ENCODE measurements at places on chromosomes 12 and 14.

DNA sequence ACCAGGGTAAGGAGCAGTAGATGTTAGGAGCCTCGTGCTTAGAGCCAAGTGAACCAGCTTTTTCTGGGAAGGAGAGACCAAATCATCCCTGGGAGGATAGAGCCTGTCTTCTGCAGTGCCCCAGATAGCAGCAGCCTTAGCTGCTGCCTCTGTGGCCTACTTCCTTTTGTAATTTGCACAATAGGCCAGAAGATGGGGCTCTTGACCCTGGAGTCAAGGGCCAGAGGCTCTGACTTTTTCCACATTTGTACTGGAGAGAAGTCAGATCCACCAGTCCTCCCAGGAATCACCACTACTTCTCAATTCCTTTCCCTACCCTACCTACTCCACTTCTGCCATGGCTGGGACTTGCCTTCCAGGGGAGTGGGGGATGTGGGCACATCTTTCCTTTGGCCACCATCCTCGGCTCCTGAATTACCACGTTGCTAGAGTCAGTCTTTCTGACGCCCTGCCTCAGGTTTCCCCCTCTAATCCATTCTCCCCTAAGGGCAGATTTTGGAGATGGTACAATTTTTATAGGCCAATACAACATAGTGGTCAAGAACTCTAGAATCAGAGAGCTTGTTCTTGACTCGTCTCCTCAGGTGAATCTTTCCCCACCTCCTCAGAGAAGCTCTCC is 3.3 kb upstream of the SLC4A8 start:
- peak; percentile 7 for DNase-seq

GRCh38 chr14:50734950-50735695 is 67.0 kb upstream of the SAV1 start:
- no peak for DNase-seq

DNA sequence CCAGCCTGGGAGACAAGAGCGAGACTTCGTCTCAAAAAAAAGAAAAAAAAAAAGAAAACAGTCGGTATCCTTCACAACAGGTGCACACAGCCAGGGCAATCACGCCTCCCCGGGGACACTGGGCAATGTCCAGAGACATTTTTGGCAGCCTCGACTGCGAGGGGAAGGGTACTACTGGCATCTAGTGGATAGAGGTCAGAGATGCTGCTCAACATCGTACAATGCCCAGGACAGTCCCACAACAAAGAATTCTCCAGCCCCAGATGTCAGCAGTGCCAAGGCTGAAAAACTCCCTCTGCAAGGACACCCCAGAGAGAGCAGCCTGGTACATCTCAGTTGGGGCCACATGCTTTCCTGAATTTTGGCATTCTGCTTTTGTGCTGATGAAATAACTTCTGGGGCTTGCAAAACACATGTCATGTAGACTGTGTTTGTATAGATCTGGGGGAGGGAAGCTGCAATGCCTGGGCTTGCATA is 21.5 kb downstream of the ALDH2 start:
- DNase-seq: no peak

DNA sequence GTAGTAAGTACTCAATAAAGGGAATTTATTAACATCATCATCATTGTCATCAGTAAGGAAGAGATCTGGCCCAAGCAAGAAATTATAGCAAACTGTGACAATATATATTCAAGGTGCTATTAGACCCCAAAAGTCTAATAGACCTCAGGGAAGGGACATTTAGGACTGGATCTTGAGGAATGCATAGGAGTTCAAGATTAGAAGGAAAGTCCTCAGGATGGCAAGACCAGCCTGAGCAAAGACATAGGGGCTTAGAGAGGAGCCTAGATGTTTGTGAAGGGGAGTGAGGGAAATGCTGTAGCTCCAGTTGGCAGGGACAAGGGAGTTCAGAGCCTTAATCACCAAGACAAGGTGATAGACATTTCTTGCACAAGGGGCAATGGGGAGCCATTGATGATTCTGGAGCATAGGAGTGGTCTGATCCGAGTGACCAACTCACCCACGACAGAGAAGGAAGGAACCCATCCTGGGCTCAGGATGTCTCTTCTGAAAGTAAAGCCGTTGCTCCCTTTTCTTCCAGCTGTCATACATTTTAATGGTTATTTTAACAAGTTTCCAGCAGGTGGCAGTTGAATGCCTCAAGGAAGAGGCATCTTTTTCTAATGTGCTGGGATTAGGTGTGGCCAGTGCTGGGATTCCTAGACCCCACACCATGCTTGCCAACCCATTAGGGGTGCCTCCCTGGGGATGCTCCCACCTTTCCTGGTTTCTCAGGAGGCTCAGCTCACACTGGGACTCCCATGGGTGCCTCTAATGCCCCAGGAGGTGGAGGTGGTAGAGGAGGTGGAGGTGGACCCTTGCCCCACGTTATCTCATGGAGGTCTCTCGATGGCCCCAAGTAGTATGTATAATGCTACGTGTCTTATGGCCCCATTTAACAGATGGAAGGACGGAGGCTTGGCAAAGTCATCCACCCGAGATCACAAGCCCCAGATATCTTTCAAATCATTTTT is 37.8 kb downstream of the PHETA1 start:
- DNase-seq: no peak

- no peak for DNase-seq
Measured at GRCh38 chr14:60349663-60350365, 100.8 kb downstream of the PPM1A start.

- DNase-seq: no peak
Measured at GRCh38 chr12:5733136-5733755, 211.8 kb downstream of the ANO2 start.

- no peak for DNase-seq
Measured at GRCh38 chr12:56237552-56237951, 7.7 kb downstream of the SLC39A5 start.

DNA sequence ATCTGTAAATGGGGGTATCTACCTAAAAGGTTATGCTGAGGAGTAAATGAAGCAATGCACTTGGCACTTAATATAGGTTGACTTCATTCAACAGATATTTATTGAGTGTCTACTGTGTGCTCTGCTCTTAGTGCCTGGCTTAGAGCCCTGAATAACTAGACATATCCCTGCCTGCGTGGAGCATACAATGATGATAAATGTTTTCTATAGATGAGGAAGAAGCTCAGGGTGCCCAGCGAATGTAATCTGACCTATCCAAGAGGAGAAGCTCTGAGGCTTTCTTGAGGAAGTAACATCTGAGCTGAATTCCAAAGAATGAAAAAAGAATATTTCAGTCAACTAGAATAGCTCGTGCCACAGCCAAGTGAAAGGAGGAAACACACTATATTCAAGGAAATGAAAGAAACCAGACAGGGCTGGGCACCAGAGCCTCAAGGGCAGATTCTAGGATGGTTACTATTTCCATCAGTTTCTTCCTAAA is 17.9 kb upstream of the HIGD1C start:
- no peak for DNase-seq

- DNase-seq: no peak
Measured at GRCh38 chr12:93043877-93044209, 114.7 kb upstream of the EEA1 start.

GRCh38 chr12:120220838-120221575 is 20.1 kb upstream of the RPLP0 start:
- no peak for DNase-seq

GRCh38 chr14:99740411-99740810 is 52.8 kb upstream of the EML1 start:
- no peak for DNase-seq

DNA sequence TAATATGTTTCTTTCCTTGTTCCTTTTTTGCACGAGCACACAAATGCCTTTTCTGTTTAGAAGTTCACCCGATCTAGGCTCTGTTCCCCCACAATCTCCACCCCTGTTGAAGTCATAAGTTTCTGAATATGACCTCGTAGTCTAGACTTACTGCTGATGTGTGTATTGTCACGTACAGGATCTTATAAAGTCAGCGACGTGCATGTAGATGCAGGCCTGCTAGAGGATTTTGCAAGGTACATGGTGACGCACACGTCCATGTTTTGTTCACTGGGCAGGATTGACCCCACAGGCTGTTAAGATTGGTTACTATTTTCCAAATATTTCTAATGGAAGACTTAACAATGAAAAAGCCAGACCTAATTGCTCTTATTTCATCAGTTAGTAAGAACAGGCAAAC is 46.2 kb upstream of the CCDC91 start:
- no peak for DNase-seq

- no peak for DNase-seq
Measured at GRCh38 chr14:29815016-29815674, 112.5 kb downstream of the PRKD1 start.

- DNase-seq: no peak
Measured at GRCh38 chr12:118982302-118982701, 961 bp downstream of the SRRM4 start.

GRCh38 chr12:118060301-118061010 is 523 bp downstream of the WSB2 start:
- no peak for DNase-seq

Data from T follicular helper cell (primary cell).